CD4-positive, alpha-beta T cell (primary cell): ENCODE measurements at places on chromosomes 16 and 17.

- no peak for DNase-seq
Measured at GRCh38 chr16:74448990-74449389, 27.7 kb upstream of the CLEC18B start.

DNA sequence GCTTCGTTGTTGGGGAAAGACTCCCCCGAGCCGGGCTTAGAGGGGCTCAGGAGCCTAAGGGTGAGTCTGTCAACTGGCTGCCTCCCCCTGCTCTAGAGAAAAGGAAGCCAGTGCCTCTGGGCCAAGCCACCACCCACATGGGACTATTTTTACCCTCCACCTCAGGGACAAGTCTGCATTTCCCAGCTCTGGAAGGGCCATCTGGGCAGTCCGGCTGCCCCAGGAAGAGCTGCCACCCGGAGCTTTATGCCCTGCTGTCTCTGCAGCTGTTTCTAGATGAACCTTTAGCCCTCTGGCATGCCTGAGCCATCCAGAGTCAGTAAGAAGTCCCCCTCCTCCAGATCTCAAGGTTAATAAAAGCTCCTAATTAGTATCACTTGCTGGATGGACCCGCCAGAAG is 5.3 kb upstream of the RPRML start:
- no peak for DNase-seq

DNA sequence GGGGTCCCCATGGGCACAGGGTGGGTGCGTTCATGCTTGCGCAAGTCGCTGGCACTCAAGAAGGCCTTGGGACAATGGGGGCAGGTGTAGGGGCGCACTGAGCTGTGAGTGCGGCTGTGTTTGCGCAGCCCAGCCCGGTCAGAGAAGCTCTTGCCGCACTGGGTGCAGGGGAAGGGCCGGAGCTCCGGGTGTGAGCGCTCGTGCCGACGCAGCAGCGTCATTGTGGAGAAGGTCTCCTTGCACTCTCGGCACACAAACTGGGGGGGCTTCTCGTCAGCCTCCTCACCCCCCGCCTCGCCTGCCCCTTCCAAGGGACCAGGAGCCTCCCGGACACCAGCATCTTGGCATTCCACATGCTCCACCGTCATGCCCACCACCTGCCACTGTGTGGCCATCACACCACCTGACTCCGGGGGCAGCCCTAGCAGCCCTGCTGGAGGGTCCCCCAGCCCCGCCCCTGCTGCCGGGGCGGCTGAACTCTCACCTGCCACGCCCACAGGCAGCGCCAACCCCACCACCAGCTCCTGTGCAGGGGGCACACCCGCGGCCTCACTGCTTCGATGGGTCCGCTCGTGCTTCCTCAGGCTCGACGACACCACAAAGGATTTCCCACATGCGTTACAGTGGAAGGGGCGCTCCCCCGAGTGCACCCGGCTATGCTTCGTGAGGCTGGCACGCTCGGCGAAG is 12.8 kb downstream of the ZNF668 start:
- no peak for DNase-seq

- peak; percentile 63 for DNase-seq
Measured at GRCh38 chr16:84117494-84117843, 727 bp upstream of the MBTPS1 start.

DNA sequence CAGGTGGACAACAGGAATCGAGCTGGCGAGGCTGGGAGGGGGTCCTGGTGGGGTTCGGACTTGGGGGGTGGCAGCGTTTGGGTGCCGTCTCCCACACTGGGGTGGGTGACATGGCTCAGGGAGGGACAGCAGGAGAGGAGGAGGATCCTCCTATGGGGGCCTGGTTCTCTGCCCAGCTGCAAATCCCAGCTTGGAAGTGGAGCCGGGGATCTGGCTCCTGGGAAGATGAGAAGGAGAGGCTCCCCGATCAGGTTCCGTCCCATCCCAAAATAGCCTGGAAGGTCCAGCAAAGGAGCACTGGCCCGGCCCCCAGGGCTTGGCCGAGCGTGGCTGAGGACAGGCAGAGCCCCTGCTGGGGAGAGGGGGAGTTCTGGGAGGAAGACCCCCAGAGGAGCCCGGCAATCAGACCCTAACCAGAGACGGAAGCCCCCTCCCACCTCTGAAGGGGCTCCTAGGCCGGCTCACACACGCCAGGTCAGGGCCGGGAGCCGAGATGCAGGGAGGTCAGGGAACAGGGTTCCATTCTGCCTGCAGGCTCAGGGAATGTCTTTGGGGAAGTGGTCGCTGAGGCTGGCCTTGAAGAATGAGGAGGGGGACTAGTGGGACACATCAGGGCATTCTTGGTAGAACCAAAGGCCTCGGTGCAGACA is 143.7 kb downstream of the ENGASE start:
- no peak for DNase-seq
